ENCODE measurements at places on chromosomes 11 and 22.

DNA sequence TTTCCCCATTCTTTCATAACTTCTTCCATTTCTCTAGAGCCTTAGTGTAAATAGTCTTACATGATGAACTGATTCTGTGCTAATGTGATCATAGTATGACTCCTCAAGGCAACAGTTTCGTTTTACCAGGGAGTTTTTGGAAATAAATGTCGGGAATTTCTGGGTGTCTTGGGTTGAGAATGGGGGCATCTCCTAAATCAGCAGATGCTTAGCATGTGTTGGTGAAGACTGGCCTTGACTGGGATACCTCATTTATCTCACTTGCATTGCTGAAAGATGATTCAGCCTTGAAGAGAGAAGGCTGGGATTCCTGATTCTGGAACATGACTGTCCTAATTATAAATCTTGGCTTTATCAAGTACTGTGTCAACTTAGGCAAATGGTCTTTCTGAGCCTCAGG is 115.7 kb upstream of the C11orf87 start:
- no peak for DNase-seq

GRCh38 chr11:120828847-120829246 is 195.1 kb upstream of the TBCEL start:
- no peak for DNase-seq

DNA sequence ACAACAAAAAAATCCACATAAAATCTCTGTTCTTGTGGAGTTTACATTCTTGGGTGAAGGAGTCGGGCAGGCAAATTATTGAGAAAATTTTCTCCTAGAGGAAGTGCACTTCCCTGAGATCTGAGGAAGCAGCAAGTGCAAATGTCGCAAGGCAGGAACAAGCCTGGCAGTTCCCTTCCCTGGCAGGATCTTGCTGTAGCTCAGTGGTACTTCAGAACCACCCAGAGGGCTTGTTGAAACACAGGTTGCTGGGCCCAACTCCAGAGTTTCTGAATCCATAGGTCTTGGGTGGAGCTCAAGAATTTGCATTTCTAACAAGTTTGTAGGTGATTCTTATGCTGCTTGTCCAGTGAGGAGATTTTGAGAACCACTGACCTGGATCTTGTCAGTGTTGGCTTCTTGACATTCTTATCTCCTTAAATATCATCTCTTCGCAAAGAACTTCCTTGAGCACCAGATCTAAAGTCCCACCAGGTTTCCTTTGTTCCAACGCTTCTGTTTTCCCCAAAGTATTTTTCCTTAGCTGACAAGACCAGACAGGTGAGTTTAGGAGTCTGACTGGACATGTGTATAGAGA is 9.6 kb downstream of the QSER1 start:
- no peak for DNase-seq

DNA sequence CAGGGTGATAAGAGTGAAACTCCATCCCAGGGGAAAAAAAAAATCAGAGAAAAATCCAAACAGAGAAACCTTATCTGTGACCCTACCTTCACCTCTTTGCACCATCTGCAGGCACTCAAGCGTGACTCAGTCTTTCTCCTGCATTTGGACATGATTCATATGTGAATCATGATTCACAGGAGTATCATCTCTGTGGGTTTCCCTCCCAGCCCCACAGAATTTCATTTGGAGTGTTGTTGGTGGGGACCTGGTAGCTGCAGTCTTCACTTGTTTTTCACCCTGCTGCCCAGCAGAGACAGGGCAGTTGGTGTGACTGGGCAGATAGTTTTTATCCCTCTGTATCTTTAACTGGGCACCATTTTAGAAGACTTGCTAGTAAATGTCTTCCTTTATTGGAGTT is 75.7 kb downstream of the DEPDC5 start:
- peak; percentile 89 for DNase-seq

Measured in PC-3 (cell line).